ENCODE measurements at places on chromosomes 6 and 20.

DNA sequence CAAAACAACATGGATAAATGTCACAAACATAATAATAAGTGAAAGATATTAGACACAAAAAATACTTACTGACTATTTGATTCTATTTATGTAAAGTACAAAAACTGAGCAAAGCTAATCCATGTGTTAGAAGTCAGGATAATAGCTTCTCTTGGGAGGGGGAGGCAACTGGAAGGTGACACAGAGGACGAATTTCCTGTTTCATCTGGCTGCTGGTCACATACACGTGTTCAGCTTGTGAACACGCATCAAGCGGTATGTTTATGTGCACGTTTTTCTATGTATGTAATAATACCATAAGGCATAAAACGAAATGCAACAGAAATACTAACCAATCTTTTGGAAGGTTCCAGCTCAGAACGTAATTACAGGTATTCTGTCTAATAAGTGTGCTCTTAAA, 54.3 kb downstream of the MKKS start:
- H3K27ac ChIP-seq: no peak overlapping the region
- no peak for DNase-seq
- H3K4me3 ChIP-seq: no peak overlapping the region

- no peaks in the 10 kb centered on the region for H3K36me3 ChIP-seq
- H3K4me1 ChIP-seq: peaks cover 9% of the 10 kb centered on the region
- H3K4me3 ChIP-seq: peak overlapping the region; percentile 44
- peaks cover 15% of the 10 kb centered on the region for H3K27me3 ChIP-seq
Observed at GRCh38 chr6:24283043-24283985, 74.5 kb downstream of the DCDC2 start.

DNA sequence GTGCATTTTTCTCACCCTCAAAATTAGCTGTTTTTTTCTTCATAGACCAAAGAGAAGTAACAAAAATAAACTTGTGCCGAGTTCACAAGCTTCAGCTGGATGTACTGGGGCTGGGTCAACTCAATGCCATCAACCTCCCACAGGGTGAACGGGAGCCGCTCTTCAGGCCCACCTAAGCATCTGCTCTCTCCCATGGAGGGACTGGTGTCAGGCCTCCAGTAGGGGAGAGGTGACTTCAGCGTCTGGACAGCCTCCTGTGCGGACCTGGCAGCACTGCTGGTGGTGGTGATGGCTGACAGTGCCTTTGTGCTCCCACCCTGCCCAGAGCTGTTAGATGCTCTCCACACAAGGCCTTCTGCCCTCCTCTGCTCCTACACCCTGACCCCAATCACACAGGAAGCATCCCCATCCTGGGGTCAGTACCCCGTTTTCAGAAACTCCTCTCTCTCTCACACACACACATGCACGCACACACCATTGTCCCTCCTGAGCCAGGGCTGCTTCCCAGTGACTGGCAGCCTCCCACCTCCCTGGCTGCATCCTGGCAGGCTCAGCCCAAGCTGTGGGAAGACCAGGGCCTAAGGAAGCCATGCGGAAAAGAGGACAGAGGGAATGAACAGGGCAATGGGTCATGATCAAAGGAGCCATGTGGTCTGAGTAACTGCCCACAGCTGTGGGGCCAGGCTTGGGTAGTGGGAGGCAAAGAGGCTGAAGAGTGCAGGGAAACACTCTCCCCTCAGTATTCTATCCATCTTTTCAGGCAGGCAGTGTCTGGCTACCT, 17.7 kb downstream of the CST8 start:
- H3K36me3 ChIP-seq: no peaks in the 10 kb centered on the region
- H3K27ac ChIP-seq: no peak overlapping the region
- no peaks in the 10 kb centered on the region for H3K4me1 ChIP-seq

GRCh38 chr6:136952714-136953260, 30.7 kb downstream of the SLC35D3 start:
- DNase-seq: no peak
- H3K4me3 ChIP-seq: no peak overlapping the region
- peaks cover 7% of the 10 kb centered on the region for H3K4me1 ChIP-seq
- no peaks in the 10 kb centered on the region for H3K36me3 ChIP-seq
- peaks cover 3% of the 10 kb centered on the region for H3K27me3 ChIP-seq
- H3K27ac ChIP-seq: no peak overlapping the region

GRCh38 chr6:143773506-143774150, 69.5 kb upstream of the LTV1 start:
- H3K4me1 ChIP-seq: no peaks in the 10 kb centered on the region
- H3K27me3 ChIP-seq: no peaks in the 10 kb centered on the region
- H3K4me3 ChIP-seq: no peak overlapping the region
- no peak overlapping the region for H3K27ac ChIP-seq
- no peak for DNase-seq

DNA sequence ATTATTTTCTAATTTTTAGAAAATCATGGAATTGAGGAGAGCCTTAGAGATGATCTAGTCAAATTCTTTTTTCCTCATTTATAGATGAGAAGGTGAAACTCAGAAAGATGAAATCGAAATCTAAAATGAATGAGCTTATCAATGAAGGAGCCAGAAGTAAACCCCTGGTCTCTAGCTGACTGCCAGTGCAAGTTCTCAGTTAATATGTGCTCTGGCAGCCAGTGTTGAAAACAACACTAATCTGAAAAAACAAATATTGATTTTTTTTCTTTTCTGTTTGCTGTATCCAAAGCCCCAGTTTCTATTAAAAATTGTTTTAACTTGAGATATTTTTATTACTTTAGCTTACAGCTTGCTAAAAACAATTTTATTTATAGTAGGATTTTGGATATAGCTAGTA, 21.5 kb upstream of the PBOV1 start:
- H3K4me1 ChIP-seq: no peaks in the 10 kb centered on the region
- no peak overlapping the region for H3K27ac ChIP-seq
- H3K36me3 ChIP-seq: no peaks in the 10 kb centered on the region

- peaks cover 55% of the 10 kb centered on the region for H3K4me1 ChIP-seq
- H3K27ac ChIP-seq: no peak overlapping the region
- no peaks in the 10 kb centered on the region for H3K36me3 ChIP-seq
Observed at GRCh38 chr20:41248368-41249024, 69.0 kb downstream of the ZHX3 start.

GRCh38 chr6:135329851-135330803, 149.0 kb downstream of the MYB start:
- peaks cover 26% of the 10 kb centered on the region for H3K36me3 ChIP-seq
- no peak overlapping the region for H3K4me3 ChIP-seq
- no peak overlapping the region for H3K27ac ChIP-seq
- H3K4me1 ChIP-seq: no peaks in the 10 kb centered on the region

DNA sequence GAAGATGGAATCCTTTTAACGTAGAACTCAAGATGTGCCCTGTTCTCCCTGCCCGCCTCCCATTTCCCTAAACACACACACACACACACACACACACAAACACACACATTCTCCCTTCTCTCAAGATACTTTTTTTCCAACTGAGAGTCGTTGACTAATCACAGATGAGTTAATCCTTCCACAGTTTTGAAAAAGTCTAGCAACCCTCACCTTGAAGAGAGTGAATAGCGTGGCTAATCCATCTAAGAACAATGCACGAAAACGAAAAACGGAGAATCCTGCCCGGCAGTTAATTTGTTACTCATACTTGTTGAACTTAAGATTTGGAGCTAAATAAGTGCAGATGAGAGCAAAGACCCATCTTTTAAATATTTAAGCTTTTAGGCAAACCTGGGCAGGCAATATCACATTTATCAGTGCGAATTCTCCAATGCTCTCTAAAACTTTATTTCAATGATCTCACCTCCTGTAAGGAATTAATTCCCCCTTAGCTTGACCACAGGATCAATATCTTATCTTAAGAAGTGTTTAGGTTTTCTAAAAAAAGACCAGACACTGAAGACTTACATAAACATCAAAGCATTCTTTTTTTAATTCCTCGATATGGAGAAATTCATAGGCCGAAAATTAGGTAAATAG, 1.1 kb downstream of the AGPAT4 start:
- peak overlapping the region; percentile 90 for H3K4me3 ChIP-seq
- H3K4me1 ChIP-seq: peaks cover 15% of the 10 kb centered on the region
- H3K27me3 ChIP-seq: peaks cover 2% of the 10 kb centered on the region
- DNase-seq: no peak
- peak overlapping the region; percentile 85 for H3K27ac ChIP-seq
- H3K36me3 ChIP-seq: peaks cover 3% of the 10 kb centered on the region

GRCh38 chr6:165872311-165872710, 209.3 kb upstream of the PDE10A start:
- no peak overlapping the region for H3K27ac ChIP-seq
- H3K4me3 ChIP-seq: no peak overlapping the region
- DNase-seq: no peak
- H3K36me3 ChIP-seq: no peaks in the 10 kb centered on the region
- no peaks in the 10 kb centered on the region for H3K4me1 ChIP-seq

- H3K4me1 ChIP-seq: no peaks in the 10 kb centered on the region
- H3K27ac ChIP-seq: no peak overlapping the region
- H3K4me3 ChIP-seq: no peak overlapping the region
- no peak for DNase-seq
Observed at GRCh38 chr6:32397252-32397920, 9.6 kb downstream of the BTNL2 start.

- DNase-seq: no peak
- H3K36me3 ChIP-seq: no peaks in the 10 kb centered on the region
- H3K27me3 ChIP-seq: peaks cover 3% of the 10 kb centered on the region
- no peaks in the 10 kb centered on the region for H3K4me1 ChIP-seq
- H3K4me3 ChIP-seq: no peak overlapping the region
Observed at GRCh38 chr20:40491009-40491590, 197.9 kb downstream of the MAFB start.

- no peaks in the 10 kb centered on the region for H3K27me3 ChIP-seq
- H3K4me3 ChIP-seq: no peak overlapping the region
- H3K27ac ChIP-seq: peak overlapping the region; percentile 2
- H3K4me1 ChIP-seq: peaks cover 14% of the 10 kb centered on the region
Observed at GRCh38 chr6:11429577-11429976, 108.0 kb upstream of the TMEM170B start.

GRCh38 chr6:36863670-36864540, 10.7 kb downstream of the PPIL1 start:
- H3K4me3 ChIP-seq: no peak overlapping the region
- H3K27me3 ChIP-seq: no peaks in the 10 kb centered on the region
- no peak for DNase-seq
- H3K27ac ChIP-seq: peak overlapping the region; percentile 48
- peaks cover 32% of the 10 kb centered on the region for H3K4me1 ChIP-seq
- H3K36me3 ChIP-seq: peaks cover 79% of the 10 kb centered on the region

DNA sequence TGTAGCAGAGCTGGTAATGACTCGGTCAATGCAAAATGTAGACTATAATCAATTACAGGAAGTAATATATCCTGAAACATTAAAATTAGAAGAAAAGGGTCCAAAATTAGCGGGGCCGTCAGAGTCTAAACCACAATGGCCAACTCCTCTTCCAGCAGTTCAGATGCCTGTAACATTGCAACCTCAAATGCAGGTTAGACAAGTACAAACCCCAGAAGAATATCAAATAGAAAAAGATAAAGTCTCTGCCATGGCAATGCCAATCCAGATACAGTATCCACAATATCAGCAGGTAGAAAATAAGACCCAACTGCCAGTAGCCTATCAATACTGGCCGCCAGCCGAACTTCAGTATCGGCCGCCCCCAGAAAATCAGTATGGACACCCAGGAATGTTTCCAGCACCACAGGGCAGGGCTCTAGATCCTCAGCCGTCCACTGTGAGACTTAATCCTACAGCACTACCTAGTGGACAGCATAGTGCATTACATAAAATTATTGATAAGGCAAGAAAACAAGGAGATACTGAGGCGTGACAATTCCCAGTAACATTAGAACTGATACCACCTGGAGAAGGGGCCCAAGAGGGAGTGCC, 158.4 kb downstream of the GPX5 start:
- H3K4me1 ChIP-seq: no peaks in the 10 kb centered on the region
- no peak overlapping the region for H3K4me3 ChIP-seq
- H3K27me3 ChIP-seq: peaks cover 78% of the 10 kb centered on the region
- H3K36me3 ChIP-seq: no peaks in the 10 kb centered on the region
- DNase-seq: peak; percentile 19
- no peak overlapping the region for H3K27ac ChIP-seq

DNA sequence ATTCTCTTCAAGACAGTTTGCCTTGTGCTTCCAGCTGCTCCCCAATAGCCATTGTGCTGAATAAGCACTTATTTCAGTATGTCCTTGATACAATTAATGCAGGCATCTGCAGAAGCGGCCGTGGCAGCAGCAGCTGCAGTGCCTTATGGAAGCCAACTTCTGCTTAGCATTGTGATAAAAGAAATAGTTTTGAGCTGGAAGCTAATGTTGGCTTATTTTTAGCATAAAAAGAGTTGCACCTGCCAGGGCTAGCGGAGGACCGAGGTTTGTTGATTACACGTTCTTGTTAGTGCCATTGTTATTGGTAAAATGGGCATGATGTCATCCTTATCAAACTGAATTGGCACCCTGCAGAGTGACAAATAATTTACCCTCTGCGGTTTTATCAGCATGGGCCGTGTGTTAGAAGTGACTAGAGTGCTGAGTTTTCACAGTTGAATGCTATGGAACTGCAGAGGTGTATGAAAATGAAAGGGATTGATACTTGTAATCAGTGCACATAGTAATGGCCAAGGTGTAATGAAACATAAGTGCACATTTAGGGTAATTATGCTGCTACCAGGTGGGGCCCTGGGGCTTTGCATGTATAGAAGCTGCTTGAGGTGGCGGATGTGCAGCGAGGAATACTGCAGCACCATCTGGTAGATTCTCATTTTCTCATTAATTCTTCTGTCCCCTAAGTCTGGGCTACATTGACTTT, 334.3 kb downstream of the CDKAL1 start:
- H3K27ac ChIP-seq: no peak overlapping the region
- H3K36me3 ChIP-seq: no peaks in the 10 kb centered on the region
- H3K4me1 ChIP-seq: peaks cover 6% of the 10 kb centered on the region
- H3K27me3 ChIP-seq: no peaks in the 10 kb centered on the region
- H3K4me3 ChIP-seq: no peak overlapping the region
